ENCODE measurements at places on chromosomes 13 and 19.

DNA sequence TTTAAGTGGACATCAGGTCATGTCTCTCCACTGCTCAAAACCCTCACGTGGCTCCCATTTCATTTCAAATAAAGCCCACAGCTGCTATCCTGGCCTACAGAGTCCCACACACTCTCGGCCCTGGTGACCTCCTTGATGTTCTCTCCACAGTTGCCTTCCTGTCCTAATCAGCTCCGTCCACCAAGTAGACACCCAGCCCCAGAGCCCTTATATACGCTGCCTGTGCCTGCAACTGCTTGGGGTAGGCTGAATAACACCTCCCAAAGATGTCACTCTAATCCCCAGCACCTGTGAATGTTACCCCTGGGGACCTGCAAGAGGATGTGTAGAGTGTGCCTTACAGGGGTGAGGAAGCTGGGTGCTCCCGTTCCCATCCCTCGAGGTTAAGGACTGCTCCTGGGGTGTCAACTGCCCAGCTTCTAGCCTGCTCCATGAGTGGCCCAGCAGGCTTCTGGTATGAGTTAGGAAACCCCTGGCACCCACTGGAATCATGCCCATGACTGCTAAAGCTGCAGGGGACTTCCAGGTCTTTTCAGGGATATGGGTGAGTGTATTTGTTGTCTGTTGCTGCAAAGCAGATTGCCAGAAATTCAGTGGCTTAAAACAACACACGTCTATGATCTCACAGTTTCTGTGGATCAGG, 6.0 kb downstream of the FAM187B start:
- no peak for DNase-seq

GRCh38 chr19:19081642-19082151, 17.9 kb downstream of the SLC25A42 start:
- DNase-seq, result no peak

GRCh38 chr13:24741016-24741662, 22.8 kb upstream of the RNF17 start:
- no peak for DNase-seq

GRCh38 chr19:2385053-2385721, 25.1 kb downstream of the TMPRSS9 start:
- DNase-seq, result no peak

DNA sequence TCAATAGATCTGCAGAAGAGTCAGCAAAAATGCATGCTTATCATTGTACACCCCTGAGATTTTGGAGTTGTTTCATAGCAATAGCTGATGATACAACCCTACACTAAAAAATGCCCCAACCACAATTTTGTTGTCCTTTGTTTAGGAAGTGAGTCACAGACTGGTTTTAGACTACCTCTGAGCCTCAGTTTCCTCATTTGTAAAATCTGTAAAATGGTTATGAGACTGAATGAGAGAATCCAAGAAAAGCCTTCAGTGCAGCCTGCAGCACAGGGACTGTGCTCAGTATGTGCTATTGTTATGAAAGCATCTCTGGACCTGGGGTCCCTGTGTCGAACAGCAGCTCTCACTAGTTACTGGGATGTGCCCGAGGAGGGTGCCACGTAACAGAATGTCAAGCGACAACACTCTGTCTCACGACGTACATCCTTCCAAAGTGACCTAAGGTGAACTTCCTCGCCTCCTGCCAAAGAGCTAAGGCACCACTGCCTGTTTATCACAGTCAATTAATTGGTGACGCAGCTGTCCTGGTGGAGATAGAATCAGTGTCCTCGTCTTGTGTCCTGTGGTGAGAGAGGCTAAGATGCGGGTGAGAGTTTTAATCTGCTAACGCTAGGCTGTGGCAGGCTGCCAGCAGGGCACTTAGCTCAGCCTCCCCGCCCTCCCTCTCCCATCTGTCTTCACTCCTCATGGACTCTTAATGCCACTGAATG, 18.1 kb downstream of the DHRS12 start:
- DNase-seq, result no peak

DNA sequence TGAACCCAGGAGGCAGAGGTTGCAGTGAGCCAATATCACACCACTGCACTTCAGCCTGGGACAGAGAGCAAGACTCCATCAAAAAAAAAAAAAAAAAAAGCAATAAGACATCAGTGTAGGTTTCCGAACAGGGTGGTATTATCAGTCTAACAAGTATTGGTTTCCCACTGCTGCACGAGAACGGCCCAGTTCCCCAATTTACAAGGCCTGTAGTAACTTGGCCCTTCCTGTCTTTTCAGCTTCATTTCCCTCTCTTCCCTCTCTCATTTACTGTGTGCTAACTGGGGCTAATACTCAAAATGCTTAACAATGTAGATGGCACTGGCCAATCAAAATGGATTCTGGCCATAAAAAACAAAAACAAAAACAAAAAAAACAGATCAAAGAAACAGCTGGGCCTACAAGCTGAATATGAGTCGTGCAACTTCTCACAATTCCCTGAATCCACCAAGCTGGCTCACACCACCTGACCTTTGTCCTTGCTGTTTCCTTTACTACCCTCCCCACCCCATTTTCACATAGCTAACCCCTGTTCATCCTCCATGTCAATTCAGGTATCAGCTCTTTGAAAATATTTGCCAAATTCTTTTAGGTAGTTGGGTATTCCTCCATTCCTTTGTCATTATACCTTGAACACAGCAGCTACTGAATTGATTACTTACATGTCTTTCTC, 2.4 kb downstream of the TEX101 start:
- DNase-seq, result no peak

GRCh38 chr13:46389457-46390451, 2.7 kb upstream of the RUBCNL start:
- peak; percentile 88 for DNase-seq

DNA sequence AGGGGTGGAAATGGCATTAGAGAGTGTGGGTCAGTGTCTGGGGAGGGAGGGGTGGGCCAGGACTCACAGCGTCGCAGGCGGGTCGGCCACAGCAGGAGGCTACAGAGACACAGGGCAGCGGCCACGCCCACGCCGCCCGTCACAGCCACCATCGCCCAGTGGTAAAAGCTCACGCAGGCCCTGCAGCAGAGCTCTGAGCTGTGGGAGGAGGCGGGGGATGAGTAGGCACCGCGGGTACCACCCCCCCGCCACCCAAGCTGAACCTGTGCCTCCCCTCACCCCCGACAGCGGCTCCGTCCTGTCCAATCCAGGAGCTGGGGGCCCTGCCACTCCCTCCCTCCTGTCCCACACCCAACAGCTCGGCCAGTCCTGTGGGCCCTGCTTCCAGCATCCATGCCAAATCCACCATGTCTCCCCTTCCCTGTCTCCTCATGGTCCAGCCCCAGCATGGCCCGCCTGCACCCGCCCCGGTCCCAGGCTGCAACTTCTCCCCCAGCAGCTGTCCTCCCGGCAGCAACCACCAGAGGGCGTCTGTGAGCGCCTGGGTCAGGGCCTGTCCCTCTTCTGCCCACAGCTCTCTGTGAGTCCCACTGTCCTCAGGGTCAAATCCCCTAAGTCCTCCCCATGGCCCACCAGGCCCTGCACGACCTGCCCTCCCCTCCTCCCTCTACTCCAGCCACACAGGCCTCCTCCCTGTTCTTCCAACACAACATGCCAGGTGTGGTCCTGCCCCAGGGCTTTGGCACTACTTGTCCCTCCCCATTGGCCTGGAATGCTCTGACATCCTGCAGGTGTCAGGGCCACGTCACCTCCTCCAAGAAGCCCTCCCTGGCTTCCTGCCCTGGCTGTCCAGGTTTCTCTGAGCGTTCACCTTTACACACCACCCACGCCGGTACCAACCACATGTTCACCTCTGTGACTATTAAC, 6.0 kb downstream of the TEKTIP1 start:
- DNase-seq, result peak; percentile 79

DNA sequence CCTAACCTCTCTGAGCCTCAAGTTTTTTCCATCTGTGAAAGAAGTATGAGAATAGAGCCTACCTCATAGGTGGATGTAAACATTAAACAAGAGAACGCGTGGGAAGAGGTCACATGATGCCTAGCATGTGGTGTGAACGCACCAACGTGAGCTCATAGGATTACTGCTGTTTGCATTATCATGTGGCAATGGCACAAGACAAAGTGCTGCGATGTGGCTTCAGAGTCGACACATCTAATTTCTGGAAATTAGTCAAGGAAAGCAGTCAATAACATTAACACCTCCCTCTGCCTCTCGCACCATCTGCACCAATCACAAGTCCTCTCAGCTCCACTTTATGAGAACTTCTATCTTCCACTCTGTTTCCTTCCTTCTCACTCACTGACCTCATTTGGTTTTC, 489.7 kb downstream of the COG6 start:
- DNase-seq, result no peak

GRCh38 chr19:7251494-7251893, 42.7 kb downstream of the INSR start:
- DNase-seq, result no peak

- no peak for DNase-seq
These were observed 34.8 kb upstream of the C1QTNF9 start for GRCh38 chr13:24274452-24275021.

DNA sequence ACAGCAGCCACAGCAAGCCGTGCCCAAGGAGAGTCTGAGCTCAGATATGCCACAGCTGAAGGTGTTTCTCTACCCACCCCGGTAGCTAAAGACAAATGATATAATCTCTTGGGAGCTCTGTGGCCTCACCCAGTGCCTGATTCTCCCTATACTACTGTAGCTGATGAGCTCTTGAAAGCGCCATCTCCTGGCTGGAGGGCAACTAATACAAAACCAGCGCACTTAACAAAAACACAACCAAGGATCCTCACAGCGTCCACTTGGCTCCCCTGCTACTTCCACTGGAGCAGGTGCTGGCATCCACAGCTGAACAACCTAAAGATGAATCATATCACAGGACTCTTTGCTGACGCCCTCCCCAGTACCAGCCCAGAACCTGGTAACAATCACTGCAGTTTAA, 1212.0 kb downstream of the PCDH17 start:
- DNase-seq, result no peak

GRCh38 chr13:30576528-30576927, 41.2 kb upstream of the USPL1 start:
- DNase-seq, result no peak

DNA sequence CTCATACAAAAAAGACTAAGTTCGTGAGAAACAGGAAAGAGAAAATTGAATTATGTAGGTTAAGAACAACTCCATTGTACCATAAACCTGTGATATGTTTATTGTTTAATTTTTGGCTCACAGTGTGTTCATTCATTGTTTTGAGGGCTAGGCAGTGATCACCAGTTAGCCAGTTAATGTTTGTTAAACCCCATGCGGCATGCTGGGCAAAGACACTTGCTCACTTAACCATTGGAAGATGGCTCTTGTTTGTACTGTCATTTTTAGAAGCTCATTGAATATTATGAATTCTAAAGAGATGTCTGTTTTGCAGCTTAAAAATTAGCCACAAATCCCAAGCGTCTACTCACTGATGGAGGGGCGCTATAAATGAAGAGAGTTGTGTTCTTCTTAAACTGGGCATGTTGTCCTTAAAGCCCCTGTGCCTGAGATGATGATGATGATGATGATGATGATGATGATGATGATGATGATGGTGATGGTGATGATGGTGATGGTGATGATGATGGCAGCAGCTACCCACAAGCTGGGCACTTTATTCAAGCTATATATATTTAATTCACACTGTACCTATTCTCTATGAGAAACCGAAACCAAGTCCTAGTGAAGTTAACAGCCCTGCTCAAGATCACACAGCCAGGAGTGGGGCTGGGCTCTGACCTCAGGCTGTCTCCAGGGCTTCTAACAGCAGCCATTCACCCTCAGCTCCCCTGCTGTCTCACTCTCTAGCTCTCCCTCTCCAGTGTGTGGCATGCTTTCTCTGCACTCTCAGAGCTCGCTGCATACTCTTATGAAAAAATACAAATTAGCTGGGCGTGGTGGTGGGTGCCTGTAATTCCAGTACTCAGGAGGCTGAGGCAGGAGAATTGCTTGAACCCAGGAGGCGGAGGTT, 169.1 kb downstream of the SHISA2 start:
- DNase-seq, result no peak

- DNase-seq, result no peak
These were observed 134.7 kb downstream of the POU4F1 start for GRCh38 chr13:78468621-78469020.
